ENCODE measurements at places on chromosomes 1 and 21.

- DNase-seq = no peak
Observed at GRCh38 chr1:41915786-41916571, 2.7 kb downstream of the HIVEP3 start.

- no peak for DNase-seq
Observed at GRCh38 chr1:198837278-198838021, 198.6 kb downstream of the PTPRC start.

- DNase-seq = no peak
Observed at GRCh38 chr1:39919545-39919944, 17.8 kb upstream of the MYCL start.

DNA sequence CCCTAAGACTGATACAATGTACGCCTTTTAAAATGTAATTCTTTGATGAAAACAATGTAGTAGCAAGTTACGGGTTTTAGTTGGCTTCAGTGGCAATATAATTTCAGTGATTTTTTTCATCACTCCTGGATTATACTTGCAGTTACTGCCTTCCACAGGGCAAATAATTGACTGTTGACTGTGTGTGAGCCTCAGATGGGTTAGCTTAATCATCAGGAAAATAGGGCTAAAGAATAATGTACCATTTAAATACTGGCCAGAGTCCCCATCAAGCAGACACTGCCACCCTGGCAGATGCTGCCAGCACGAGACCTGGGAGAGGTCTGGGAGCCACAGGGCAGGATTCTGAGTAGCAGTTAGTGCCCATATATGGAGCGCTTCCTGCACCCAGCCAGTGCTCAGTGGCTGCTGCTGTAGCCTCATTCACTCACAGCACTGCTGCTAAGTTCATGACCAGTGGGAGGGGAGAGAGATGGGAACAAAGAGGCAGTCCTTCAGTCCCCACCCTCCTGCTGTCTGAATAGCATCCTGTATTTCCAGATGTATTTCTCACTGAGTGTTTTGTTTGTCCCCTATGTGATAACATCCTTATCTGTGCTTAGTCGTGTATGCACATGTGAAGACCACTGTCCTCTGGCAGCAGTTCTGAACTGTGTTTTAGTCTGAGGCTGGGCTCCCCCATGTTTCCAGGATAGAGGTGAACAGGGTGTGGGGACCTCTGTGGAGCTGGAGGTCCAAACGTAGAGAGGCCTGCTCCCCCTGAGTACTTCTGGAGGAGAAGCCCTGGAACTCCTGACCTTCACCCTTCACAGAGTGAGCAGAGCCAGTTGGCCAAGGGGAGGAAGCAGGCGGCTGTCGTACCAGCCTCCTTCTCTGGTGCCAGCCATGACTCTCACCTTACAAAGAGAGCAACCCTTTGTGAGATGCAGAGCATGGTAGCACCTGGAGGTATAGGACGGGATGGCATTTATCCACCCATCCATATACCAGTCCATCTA is 80.4 kb downstream of the ADARB1 start:
- no peak for DNase-seq

- DNase-seq = no peak
Observed at GRCh38 chr1:82268826-82269225, 468.1 kb downstream of the ADGRL2 start.

- no peak for DNase-seq
Observed at GRCh38 chr1:20154301-20154831, 15.2 kb downstream of the PLA2G2F start.

GRCh38 chr21:14382486-14382834 is 486 bp downstream of the HSPA13 start:
- no peak for DNase-seq

DNA sequence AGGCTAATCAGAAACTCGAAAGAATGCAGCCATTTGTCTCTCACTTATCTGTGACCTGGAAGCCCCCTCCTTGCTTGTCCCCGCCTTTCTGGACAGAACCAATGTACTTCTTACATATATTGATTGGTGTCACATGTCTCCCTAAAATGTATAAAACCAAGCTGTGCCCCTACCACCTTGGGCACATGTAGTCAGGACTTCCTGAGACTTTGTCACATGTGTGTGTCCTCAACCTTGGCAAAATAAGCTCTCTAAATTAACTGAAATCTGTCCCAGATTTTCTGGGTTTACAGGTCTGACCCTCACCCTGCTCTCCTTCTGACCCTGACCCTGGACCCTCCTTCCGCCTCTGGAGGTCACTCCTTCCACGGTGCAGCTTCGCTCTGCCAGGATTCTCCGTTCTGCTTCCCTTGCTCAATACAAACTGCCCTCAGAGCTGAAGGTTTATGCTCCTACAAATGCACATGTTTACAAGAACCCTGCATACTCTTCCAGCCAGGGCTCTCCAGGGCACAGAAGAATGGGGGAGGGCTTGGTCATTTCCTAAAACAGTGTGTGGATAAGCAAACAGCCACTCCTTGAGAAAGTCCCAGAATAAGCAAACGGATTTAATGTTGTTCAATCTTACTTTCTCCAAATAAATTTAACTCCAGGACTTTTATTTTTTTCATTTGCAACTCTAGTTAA is 160.5 kb downstream of the ACTL8 start:
- no peak for DNase-seq

- no peak for DNase-seq
Observed at GRCh38 chr1:66788231-66788939, 12.7 kb downstream of the INSL5 start.

DNA sequence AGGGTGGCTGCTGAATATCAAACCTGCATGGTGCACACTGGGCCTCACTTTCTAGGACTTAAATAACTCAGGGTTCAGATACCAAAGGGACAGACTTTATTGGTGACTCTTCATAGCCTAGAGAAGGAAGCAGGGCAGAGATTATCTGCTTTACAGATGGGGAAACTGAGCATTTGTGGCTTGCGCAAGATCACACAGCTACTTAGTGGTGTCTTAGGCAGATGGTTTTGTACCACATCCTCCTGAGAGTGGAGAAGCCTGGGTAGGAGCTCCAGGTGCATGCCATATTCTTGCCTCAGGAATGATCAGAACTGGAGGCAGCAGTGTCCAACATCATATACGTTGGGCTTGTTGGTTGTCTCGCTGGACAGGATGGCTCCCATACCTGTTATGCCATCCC is 6.8 kb upstream of the DPH2 start:
- DNase-seq = no peak

- DNase-seq = no peak
Observed at GRCh38 chr1:104029456-104029970, 279.8 kb downstream of the AMY1C start.

- no peak for DNase-seq
Observed at GRCh38 chr1:217059401-217059800, 336.2 kb upstream of the ESRRG start.

- DNase-seq = no peak
Observed at GRCh38 chr1:117590273-117590925, 15.4 kb upstream of the TENT5C start.

GRCh38 chr1:54342288-54342687 is 63.9 kb downstream of the SSBP3 start:
- no peak for DNase-seq

- DNase-seq = no peak
Observed at GRCh38 chr1:46096269-46097148, 35.9 kb downstream of the PIK3R3 start.

DNA sequence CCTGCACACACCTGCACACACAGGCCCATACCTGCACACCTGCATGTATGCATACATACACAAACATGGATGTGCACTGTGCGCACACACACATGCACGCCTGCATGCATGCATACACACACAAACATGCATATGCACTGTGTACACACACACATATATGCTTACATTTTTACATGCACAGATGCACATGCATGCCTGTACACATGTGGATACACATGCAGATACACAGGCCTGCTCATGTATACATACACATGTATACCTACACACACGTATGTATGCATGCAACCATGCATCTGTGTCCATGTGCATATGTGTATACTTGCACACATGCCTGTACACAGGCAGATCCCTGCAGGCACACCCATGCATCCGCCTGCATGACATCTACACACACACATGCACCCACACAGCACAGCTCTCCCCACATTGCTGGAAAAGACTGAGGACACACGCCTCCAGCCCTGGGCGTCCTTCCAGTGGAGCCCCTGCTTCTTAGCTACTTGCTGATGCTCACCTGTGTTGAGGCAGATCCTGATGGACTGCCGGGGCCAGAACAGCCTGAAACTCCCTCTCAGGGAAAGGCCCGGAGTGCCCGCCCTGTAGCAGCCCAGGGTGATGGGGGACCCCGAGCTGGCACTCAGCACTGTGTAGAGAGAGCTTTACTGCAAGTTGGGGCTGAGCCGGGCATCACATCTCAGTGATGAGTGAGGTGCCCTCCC is 28.6 kb downstream of the KRTAP10-1 start:
- no peak for DNase-seq
